Mucosa of descending colon (tissue), 3 donors: ENCODE measurements at places on chromosomes 5 and 9. TPM values are rescaled to one million over a fixed set of nuclear protein-coding genes. Genes with fewer than 3 reads are reported as not detected.

DNA sequence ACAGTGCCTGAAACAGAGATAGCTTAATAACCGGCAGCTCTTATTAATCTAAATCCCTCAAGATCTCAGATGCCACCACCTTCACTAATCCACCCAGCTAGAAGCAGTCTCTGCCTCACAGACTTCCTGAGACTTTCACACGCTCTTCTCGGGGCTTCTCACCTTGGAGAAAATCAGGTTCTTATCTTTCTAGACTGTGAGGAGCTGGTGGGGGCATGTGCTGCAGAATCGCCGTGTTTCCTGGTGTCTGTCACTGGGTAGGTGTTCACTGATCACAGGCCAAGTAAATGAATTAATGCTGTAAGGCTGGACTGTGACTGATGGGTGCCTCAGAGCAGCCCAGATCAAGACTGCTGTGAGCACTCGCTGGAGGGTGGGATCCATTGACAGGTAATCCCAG, 101.7 kb downstream of the PSD2 start:
- DNase-seq = no peak

DNA sequence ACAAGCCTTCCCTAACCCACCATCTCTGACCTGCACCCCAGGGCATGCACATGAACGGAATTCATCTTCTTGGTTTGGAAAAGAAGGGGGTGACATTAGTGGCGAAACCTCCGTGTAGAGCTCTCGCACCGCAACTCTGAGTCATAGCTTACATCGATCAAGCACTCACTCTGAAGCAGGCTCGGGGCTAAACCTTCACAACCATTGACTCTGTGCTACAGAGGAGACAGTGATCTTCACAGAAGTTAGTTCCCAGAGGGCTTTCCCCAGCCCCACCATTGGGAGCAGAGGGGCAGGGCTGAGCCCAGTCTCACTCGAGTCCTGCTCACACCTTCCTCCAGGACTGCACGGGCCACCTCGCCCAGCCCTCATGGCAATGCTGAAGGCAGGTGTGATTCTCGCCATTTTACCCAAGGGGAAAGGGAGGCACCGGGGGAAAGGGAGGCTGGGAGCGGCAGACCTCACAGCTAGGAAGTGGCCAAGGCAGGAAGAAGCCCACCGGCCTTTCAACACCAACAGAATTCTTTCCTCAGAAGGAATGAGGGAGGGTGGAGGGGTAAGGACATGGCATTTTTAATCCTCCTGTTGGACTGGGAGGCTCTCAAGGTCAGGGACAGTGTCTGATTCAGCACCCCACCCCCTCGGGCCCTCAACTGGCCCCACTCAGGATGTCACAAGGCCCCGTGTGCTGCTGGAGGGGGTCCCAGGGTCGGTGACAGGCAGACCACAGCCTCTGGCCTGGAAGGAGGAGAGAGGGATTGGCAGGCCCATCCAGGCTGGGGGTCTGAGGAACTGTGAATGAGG, 25.9 kb upstream of the IL17B start:
- no peak for DNase-seq

DNA sequence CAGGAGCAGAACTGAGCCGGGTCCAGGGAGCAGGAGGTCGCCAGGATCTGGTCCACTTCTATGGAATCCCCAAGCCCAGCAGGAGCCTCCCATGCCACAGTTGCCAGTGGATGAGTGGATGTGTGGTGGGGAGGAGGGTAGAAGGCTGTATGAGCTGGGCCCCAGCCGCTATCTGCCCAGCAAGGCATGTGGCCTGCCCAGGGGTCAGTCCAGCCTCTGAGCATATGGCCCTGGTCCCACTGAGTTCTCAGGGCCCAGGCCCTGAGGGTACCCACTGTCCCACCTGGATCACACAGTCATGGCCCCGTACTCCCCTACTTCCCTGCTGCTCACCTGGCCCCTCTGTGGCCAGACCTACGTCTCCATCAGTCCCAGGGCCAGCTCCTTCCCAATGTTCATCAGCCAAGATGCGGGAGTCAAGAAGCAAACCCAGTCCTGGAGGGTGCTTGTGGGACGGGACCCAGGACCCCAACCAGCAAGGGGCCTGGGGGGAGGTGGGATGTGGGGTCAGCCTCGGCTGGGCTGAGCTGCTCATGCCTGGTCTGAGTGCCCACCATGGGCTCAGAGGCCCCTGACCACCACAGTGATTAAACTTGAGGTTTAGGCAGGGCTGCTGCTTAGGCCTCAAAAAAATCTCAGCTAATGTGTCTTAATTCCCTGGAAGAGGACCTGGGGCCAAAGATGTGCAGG, 152.7 kb downstream of the COL23A1 start:
- no peak for DNase-seq

DNA sequence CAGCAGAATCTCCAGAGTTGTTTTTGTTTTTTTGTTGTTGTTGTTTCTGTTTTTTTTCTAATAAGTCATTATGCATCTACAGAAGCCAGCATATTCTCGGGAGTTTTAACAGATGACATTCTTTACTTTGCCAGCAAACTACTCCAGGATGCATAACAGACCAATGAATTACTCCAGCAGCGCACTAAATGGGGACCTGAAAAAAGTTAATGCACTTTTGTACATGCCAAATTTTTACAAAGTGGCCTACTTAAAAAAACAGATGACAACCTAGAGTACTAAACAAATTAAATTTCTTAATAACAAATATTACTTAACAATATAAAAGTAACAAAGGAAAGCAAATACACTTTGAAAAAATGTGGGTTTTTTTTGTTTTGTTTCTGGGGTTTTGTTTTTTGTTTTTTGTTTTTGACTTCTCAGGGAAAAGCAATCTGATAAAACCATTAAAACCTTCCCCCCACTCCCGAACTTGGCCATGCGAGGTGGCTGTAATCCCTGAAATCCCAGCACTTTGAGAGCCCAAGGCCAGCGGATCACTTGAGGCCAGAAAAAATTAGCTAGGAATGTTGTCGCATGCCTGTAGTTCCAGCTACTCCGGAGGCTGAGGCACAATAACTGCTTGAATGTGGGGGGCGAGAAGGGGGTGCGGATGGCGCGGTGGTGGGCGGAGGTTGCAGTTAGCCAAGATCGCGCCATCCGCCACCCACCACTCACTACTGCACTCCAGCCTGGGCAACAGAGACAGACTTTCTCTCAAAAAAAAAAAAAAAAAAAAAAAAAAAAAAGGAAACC, 352.4 kb downstream of the CETN3 start:
- DNase-seq = no peak

GRCh38 chr5:177429248-177430040, 3.0 kb downstream of the GRK6 start:
- peak; percentile 91 for DNase-seq

- DNase-seq = no peak
These were observed 344.9 kb downstream of the ENC1 start for GRCh38 chr5:74295676-74296075.

DNA sequence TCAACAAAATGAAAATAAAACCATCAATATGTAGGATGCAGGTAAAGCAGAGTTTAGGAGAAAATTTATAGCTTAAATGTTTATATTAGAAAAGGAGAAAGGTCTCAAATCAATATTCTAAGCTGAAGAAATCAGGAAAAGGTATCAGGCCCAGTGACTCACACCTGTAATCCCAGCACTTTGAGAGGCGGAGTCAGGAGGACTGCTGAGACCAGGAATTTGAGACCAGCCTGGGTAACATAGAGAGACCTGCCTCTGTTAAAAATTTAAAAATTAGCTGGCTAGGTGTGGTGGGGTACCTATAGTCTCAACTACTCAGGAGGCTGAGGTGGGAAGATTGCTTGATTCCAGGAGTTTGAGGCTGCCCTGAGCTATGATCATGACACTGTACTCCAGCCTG, 32.2 kb downstream of the CCDC69 start:
- DNase-seq = no peak

DNA sequence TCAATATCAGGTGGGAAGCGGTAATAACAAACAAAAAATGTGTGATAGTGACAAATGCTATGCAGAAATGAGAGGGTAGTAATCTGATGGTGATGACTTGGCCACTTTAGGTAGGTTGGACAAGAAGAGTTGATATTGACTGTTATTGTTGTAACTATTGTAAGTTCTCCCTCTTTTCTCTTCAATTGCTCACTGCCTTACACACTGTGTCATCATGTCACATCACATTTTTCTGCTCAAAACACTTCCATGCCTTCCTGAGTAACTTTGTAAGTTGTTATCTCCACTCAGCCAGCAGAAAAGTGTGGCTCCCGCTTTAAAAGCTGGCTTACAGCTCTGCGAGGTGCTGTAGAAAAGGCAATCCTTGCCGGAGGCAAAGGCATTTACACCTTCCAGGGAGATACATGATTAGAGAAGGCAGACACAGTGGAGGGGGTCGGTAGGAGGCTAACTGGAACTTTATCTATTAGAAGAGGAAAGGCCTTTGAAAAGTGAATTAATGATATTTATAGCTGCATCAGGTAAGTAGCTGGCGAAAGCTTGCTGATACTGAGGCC, 85.2 kb upstream of the CLINT1 start:
- DNase-seq = no peak

- no peak for DNase-seq
These were observed 265.0 kb upstream of the FAM174A start for GRCh38 chr5:100270023-100270771.

DNA sequence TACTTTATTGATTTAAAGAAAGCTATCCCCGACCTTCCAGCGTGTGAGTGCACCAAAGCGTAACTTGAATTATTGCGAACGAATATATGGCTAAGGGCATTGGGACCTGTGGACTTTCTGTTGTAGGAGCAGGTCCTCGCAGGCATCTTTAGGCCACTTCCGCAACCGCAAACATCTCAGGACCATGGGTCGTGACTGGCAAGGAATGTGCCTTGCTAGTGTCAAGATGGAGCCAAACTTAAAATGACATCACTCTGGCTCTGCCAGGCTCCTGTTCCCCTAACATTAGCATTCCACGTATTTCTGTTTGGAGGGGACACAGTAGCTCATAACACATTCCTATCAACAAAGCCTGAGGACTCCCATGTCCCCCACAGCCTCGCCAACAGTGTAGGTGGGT, 44.1 kb upstream of the OLFM1 start:
- no peak for DNase-seq

DNA sequence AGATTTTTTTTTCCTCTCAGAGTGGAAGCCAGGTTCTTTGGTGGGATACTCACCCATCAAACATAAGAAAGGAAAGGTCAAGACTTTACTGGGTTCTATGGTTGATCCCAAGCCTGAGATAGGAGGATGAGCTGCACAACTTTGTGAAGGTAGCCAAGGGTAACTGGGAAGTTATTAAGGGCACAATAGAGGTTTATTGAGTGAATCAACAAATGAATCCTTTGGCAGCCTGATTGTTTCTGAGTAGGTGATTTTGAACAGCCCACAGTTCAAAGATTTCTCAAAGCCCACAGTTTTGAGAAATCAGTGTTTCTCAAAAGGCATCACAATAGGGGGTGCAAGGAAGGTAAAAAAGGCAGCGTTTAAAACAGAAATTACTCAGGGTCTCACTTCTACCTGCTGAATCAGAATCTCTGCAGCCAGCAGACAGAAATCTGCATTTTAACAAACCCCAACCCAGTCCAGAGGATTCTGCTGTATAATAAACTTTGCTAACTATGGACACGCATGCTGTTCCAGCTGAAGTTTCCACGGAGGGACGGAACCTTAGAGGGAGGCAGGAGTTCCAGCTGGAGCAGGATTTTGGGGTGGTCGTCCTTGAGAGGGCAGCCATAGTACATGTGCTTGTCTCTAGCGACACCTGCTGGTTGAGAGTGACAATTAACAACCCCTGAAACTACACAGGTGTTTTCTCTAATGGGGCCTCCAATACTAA, 32.7 kb upstream of the FSD1L start:
- no peak for DNase-seq

DNA sequence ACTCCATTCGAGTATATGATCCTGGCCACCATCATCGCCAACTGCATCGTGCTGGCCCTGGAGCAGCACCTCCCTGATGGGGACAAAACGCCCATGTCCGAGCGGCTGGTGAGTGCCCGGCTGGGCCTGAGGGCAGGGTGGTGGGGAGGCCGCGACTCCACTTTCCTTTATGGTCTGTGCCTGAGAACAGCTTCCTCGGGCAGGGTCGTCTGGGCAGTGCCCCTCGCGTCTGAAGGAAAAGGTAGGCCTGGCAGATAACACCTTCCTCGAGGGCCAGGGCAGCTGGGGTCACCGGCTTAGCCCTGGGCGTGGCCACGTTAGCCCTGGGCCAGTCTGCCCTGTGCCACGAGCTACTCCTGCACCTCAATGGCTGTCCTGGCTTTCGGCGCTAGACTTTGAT, 1.5 kb downstream of the CACNA1B start:
- no peak for DNase-seq

GRCh38 chr5:34415559-34416198, 240.4 kb upstream of the RAI14 start:
- no peak for DNase-seq

The KYAT1 gene
- total RNA-seq = 6.4 TPM

The SPINK7 gene
- total RNA-seq = not detected

The C5orf52 gene
- total RNA-seq = 5.7 TPM

The ITGA2 gene
- 17.6 TPM for total RNA-seq

The BARHL1 gene
- total RNA-seq = not detected

The SLC46A2 gene
- not detected for total RNA-seq

The LIX1 gene
- total RNA-seq = not detected
